Panc1 (cell line): ENCODE measurements at places on chromosomes 7 and 10. TPM values are rescaled to one million over a fixed set of nuclear protein-coding genes. Genes with fewer than 3 reads are reported as not detected.

Gene PON3
- total RNA-seq, result 1.2 TPM

Gene CPXM2
- total RNA-seq, result not detected

Gene PDK4
- total RNA-seq, result 1.4 TPM

Gene TFR2
- total RNA-seq, result 9.1 TPM

GRCh38 chr10:9957351-9957750, 1060.3 kb upstream of the CELF2 start:
- no peaks in the 10 kb centered on the region for H3K36me3 ChIP-seq
- no peaks in the 10 kb centered on the region for H3K27me3 ChIP-seq
- no peak overlapping the region for H3K27ac ChIP-seq

DNA sequence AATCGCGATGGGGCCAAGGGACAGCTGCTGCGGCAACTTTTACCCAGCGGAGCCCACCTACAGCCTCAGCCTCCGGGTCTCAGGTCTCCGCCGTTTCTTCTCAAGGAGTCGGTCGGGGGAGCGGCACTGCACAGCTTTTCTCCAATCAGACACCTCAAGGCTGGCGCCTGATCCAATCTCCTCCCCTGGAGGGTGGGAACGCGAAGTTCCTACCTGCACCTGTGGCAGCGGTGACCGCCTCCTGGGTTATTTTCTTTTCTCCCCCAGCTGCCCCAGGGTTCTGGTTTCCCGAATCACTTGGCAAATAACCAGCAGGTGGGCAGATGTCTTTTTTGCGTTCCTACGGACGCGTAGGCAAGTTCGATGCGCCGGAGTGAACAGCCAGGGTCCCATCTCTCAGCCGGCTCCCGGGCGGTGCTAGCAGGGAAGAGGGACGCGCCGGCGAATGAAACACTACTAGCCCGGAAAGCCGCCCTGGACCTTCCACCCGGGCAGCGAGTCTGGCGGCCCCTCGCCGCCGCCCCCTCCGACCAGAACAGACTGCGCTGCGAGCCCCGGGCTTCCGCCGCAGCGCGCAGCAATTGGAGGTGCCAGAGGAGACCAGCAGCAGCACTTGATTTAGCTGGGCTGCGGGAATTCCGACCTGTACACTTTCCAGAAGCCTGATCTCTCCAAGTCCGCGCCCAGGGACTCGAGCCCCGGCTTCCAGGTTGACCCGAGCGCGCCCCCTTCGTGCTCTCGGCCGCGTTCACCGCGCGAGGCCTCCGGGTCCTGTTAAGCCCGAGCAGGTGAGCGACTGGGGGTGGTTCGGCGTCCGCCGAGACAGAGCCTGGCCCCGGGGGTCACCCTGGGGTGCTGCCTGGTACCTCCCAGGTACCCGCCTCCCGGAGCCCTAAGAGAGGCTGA, at the start of gene PRR15:
PRR15 (plus strand) TSS at position 246 of the 906 bp plus-strand sequence. CDS start 2,495 bp downstream, outside the sequence.
- DNase-seq, result no peak
- H3K27ac ChIP-seq, result 0 out of 2 replicates have a peak within 1 kb of the TSS, but pooled peaks have one; percentile 23
- H3K27me3 ChIP-seq, result peaks cover 20% of the 10 kb centered on the region
- no peaks in the 10 kb centered on the region for H3K36me3 ChIP-seq
- peak within 1 kb of the TSS; percentile 67 for H3K4me3 ChIP-seq

- no peaks in the 10 kb centered on the region for H3K36me3 ChIP-seq
- no peaks in the 10 kb centered on the region for H3K27me3 ChIP-seq
- H3K4me1 ChIP-seq, result no peaks in the 10 kb centered on the region
- no peak overlapping the region for H3K4me3 ChIP-seq
- H3K27ac ChIP-seq, result no peak overlapping the region
These were observed 12.8 kb downstream of the MDFIC start for GRCh38 chr7:114934713-114935112.

GRCh38 chr7:24923172-24923865, 56.7 kb downstream of the OSBPL3 start:
- no peak overlapping the region for H3K27ac ChIP-seq
- no peaks in the 10 kb centered on the region for H3K36me3 ChIP-seq
- no peaks in the 10 kb centered on the region for H3K27me3 ChIP-seq
- no peaks in the 10 kb centered on the region for H3K4me1 ChIP-seq

DNA sequence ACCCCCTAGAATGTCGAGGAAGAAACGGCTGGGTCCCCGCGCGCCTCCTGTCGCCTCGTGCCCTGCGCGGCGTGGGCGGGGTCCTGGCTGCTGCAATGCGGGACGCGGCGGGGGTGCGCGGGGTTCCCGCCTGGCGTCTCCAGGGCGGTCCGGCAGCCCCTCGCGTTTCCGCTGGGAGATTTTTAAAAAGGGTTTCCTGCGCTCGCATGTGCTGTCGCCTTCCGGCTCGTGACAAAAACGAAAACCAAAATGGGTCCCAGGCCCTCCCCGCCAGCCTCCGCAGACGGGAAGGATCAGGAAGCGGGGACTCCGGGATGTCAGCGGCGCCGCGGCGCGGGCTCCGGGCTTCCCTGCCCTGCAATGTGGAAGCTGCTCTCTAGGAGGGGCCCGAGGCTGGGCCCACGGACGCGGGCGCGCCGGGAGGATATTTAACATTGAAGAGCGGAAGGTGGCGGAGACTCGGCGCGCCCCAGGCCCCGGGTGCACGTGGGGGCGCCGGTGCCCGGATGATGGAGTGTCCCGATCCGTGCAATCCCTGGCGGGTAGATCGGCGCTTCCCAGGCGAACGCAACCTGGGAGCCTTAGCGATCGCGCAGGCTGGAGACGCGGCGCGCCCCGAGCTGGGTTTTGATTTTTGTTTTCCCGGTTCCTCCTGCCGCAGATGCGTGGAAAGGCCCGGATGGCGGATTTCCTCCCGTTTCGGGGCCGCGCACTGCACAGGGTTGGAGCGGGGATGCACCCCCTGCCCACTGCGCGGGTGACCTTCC, 1.0 kb downstream of the PFKP start:
- H3K27me3 ChIP-seq, result no peaks in the 10 kb centered on the region
- H3K27ac ChIP-seq, result peak overlapping the region; percentile 78
- peak overlapping the region; percentile 80 for H3K4me3 ChIP-seq
- peaks cover 2% of the 10 kb centered on the region; the same call in 1 of the 2 replicates for H3K36me3 ChIP-seq

DNA sequence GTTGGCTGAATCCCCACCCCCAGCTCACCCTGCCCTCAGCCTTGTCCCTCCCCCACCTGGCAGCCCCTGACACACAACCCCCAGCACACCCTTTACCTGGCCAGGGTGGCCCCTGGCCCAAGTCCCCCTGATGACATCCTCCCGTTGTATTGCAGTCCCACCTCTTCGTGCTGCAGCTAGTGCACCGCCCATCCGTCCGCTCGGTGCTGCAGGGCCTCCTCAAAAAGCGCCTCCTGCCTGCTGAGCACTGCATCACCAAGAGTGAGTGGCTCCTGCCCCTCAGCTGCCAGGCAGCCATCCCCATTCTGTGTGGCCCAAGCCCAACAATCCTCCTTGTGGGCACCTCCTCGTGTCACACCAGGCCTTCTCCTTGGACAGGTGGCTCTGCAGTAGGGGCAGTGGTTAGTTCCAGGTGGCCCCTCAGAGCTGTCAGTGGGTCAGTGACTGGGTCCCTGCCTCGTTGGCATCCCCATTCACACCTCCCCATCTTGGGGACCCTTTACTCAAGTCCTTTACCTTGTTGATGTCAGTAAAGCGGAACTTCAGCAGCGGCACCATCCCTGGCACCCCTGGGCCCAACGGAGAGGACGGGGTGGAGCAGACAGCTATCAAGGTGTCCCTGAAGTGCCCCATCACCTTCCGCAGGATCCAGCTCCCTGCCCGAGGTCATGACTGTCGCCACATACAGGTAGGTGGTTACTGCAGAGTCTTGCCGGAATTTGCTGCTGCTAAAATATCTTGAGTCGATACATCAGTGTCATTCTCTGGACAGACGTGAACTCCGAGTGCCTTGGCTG, 14.3 kb downstream of the ZMIZ2 start:
- no peak overlapping the region for H3K27ac ChIP-seq
- H3K36me3 ChIP-seq, result peaks cover 17% of the 10 kb centered on the region
- peaks cover 6% of the 10 kb centered on the region for H3K4me1 ChIP-seq
- H3K27me3 ChIP-seq, result no peaks in the 10 kb centered on the region
- DNase-seq, result no peak

- H3K27me3 ChIP-seq, result peaks cover 9% of the 10 kb centered on the region; the same call in 1 of the 2 replicates
These were observed 278.5 kb downstream of the REEP3 start for GRCh38 chr10:63799521-63800300.

DNA sequence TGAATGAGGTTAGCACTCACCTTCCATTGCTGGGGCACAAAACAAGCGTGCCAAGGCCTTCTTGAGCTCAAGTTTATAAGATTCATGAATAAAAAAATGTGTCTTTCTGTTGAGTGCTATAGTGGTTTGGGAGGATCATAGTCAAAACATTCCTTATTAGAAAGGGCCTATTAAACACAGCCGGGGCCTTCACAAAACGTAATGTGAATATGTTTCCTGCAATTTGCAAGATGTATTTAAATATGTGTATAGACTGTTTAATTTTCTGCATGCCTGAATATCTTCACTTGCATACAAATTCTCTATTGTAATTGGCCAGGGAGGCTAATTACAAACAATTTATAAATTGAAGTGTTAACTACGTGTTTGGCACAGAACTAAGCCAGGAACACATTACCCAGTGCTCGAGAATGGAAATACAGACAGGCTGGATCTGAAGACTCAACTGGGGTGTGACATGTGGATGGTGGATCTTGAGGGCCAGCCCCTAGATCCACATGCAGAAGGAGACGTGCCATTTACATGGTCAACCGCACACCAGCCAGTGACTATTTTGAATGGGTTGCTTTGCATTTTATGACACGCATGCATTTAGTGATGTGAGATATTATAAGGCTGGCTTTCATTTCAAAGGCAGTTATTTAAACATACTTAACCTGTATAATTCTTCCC, 31.3 kb downstream of the LYZL2 start:
- H3K4me3 ChIP-seq, result no peak overlapping the region
- H3K4me1 ChIP-seq, result no peaks in the 10 kb centered on the region
- no peaks in the 10 kb centered on the region for H3K27me3 ChIP-seq
- H3K36me3 ChIP-seq, result no peaks in the 10 kb centered on the region
- no peak overlapping the region for H3K27ac ChIP-seq

GRCh38 chr7:121752706-121753105, 120.3 kb upstream of the PTPRZ1 start:
- no peak overlapping the region for H3K27ac ChIP-seq
- H3K36me3 ChIP-seq, result no peaks in the 10 kb centered on the region
- H3K27me3 ChIP-seq, result peaks cover 6% of the 10 kb centered on the region; the same call in 1 of the 2 replicates
- H3K4me3 ChIP-seq, result no peak overlapping the region
- H3K4me1 ChIP-seq, result no peaks in the 10 kb centered on the region
- peak; percentile 7 for DNase-seq

DNA sequence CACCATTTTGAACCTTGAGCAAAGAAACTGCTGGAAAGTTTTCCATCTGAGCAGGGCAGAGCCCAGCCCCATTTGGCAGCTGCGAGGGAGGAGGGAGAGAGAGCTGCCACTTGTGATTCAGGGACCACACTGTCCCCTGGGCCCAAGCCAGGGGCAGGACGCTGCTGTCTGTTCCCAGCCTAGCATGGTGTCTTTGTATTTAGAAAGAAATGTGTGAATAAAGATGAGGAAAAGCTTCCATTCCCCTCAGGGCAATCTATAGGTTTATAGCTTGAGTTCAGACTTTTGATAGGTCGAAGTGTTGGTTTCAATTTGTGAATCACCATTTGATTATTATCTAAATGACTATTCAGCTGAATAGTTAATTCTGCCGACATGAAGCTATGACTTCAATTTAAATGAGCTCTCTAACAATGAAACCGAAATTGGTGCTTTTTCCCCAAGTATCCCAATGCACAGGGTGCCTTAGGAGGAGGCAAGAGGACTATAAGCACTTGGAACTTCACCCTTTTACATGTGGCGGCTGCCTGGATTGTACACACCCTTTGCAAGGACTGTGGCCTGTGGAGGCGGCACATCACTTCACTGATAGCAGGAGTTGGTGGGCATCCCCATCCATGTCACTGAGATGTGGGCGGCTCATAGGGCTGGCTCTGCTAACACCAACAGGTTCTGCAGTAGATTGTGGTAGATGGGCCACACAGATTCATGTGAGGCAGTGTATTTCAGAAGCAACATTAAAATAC, 223.5 kb downstream of the CCDC3 start:
- no peaks in the 10 kb centered on the region for H3K4me1 ChIP-seq
- DNase-seq, result no peak
- no peak overlapping the region for H3K27ac ChIP-seq
- H3K36me3 ChIP-seq, result no peaks in the 10 kb centered on the region
- no peaks in the 10 kb centered on the region for H3K27me3 ChIP-seq

DNA sequence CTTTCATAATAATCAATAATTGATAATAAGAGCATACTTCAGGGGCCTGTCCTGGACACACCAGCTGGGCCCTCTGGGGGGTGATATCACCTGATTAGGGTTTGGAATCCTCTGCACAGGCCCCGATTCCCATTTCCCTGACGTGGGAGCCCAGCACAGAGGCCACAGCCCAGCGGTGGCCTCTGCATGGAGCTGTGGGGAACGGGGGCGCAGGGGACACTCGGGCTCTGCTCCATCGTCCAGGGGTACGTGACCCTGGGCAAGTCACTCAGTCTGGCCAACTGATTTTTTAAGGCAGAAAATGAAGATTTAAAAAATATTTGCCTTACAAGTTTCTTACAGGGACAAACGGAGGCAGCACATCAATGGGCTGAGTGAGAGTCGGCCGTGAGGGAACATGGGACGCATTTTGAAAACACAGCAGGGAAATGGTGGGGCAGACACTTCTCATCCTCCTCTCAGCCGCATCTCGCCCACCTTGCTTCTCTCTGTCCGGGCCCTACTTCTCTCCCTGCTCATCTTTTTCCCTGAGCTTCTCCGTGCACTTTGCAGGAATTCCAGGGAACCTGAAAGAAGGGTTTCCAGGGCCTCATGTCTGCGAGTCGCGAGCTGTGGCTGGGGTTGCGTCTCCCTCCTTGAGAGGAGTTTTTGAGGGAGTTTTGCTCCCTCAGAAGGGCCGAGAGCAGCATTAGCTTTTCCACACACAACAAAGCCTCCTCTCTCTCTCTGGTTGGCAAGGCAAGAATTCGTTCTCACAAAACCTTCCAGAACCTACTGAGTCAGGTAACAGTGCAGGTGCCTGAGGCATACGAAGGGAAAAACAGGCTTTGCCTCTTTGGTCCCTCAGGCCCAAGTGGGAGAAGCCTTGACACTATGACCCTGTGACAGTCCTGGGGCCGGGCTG, 312.0 kb downstream of the WDR37 start:
- no peaks in the 10 kb centered on the region for H3K27me3 ChIP-seq
- no peaks in the 10 kb centered on the region for H3K36me3 ChIP-seq
- no peak overlapping the region for H3K27ac ChIP-seq
- H3K4me1 ChIP-seq, result no peaks in the 10 kb centered on the region

DNA sequence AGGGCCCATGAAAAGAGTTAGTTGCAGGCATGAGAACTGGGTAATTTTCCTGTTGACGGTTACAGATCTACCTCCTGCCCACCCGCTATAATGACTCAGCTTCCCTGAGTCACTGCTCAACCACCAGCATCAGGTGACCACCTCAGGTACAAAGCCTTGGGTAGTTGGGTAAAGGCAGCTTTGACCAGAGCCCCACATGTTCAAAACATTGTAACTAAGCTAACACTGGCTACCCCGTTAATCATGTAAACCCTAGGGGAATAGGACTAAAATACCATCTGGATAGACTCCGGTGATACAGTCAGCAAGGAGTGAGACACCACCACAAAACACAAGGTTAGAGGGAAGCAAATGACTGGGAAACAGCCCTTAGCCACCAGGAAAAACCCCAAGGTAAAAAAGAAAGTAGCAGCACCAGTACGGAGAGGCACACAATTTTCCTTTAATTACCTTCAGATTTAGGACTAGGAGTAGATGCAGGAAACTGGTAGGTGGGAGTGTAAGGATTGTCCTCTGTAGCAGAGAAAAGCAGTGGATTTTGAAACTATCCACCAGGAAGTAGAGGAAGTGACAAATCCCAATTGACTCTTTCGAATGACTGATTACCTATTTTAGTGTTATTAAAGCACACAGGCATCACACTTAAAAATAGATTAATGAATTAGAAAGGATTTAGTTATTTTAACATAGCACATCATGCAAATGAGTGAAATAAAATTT, 103.5 kb upstream of the PDLIM1 start:
- 0 out of 2 replicates have a peak, but pooled peaks cover 3% of the 10 kb centered on the region for H3K36me3 ChIP-seq
- peak overlapping the region; percentile 5; the same call in 1 of the 2 replicates for H3K27ac ChIP-seq
- no peak overlapping the region for H3K4me3 ChIP-seq
- no peaks in the 10 kb centered on the region for H3K27me3 ChIP-seq
- no peak for DNase-seq
